ENCODE measurements at places on chromosomes 2 and 18.

DNA sequence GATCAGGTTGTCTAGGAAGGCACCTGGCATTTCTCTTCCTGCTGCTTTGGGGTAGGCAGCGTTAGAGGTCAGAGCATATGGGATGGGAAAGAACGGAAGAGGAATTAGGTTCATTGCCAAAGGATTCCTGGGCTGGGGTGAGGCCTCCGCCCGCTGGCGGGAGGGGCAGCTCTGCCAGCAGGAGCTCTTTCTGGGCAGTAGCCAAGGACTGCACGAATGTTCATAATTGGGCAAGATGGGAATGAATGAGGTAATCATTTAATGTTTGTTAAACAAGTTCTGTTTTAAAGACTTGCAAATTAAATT, 253.9 kb downstream of the AGAP1 start:
- DNase-seq: no peak

GRCh38 chr2:238159661-238160205, 963 bp downstream of the ERFE start:
- no peak for DNase-seq

- DNase-seq: no peak
These were observed 899.5 kb upstream of the GYPC start for GRCh38 chr2:125756431-125756830.

GRCh38 chr18:13513481-13513880, 212.9 kb downstream of the FAM210A start:
- no peak for DNase-seq

DNA sequence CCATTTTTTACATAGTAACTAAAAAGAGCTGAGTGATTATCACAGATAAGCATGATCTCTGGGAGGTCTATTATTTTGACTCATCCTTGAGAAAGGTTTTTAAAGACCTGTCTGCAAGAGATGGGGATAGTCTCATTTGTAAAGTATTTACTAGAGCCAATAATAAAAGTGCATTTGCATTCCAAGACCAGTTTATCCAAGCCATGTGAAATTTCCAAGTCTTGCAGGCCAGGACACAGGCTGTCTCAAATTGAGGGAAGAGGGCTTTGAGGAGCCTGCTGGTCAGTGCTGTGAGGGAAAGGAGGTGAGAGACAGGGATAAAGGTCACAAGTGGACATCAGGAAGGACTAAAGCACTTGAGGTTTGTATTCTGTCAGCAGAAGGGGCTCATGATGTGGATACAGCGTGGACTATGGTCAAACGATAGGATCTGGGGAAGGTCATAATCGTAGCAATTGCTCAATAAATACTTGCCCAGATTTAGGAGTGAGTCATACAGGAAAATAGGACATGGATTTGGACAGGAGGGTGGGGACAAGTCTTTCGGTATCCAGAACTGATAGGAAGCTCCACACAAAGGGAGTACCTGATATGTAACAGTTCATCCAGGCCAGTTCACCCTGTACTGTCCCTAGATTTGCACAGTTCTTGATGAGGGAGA, 6.6 kb upstream of the CDH2 start:
- DNase-seq: peak; percentile 60

- no peak for DNase-seq
These were observed 106.5 kb upstream of the ATP8B1 start for GRCh38 chr18:57909620-57910019.

DNA sequence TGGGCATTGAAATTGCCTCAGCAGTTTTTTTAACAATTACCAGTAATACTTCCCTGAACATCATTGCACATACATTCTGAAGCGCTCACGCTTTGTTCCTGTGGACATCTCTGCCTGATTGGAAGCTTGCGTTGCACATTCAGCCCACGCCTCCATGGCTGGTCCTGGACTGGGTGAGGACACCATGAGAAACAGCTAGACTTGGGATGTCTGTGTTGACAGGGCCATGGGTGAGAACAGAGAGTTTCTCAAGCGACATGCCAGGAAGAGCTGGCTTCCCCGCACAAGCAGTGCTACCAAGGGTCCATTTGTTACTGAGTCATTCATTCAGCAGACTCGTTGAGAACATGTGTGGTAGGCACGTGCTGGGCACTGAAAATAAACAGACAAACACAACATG, 166.3 kb downstream of the GBX2 start:
- DNase-seq: no peak

DNA sequence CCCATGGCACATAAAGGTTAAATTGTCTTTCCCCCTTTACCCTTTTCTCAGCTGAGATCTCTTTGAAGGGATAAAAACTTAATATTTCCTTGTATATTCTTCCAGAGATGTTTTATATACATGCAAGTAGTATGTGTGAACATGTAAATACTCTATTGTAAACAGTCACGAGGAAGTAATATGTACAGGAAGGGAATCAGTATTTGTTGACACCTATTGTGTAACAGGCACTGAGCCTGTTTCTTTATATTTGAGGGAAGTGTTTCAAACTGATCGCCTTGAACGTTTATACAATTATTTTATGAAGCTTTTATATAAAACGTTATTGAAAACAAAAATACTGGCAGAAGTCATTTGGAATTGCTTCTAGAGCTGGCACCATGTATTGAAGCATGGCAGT, 13.2 kb downstream of the RALBP1 start:
- DNase-seq: no peak

- DNase-seq: no peak
These were observed 973.7 kb upstream of the POU3F3 start for GRCh38 chr2:103880081-103880834.

DNA sequence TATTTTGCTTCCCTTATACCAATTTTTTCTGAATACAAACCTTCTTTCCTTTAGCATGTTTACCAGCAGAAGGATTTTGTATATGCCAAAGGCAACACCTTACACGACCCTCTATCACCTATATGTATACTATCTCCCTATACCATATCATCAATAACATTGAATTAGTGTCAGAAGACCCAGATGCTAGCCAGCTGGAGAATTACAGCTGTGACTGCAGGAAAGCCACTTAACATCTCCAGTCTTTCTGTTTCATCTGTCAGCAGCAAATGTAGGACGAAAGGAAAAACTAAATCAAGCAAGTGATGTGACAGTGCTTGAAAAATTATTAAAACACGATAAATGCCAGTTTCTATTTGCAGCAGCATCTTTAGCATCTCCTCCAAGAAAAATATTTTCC, 193.7 kb downstream of the STK39 start:
- DNase-seq: no peak

GRCh38 chr18:22173928-22174301, 4.5 kb downstream of the GATA6 start:
- no peak for DNase-seq

- peak; percentile 67 for DNase-seq
These were observed 15.5 kb upstream of the SIX2 start for GRCh38 chr2:45024600-45025291.

GRCh38 chr2:114550895-114551793, 108.7 kb downstream of the DPP10 start:
- peak; percentile 67 for DNase-seq

DNA sequence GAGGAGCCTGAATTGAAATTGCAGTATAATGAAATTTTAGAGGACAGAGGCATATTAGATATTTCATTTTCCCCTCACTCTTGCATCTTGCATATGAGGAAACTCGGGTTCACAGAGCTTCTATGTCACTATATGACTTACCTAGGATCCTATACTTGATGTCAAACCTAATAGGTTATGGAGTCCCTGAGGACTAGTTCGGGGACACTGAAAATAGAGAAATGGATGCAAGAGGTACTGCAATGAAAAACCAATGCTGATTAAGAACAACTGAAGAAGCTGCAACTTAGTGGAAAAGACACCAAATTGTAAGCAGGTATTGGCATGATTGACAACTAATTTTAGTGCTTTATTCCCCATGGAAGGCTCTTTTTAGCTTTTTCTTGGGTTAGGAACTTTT, 210.1 kb downstream of the IKZF2 start:
- DNase-seq: no peak

DNA sequence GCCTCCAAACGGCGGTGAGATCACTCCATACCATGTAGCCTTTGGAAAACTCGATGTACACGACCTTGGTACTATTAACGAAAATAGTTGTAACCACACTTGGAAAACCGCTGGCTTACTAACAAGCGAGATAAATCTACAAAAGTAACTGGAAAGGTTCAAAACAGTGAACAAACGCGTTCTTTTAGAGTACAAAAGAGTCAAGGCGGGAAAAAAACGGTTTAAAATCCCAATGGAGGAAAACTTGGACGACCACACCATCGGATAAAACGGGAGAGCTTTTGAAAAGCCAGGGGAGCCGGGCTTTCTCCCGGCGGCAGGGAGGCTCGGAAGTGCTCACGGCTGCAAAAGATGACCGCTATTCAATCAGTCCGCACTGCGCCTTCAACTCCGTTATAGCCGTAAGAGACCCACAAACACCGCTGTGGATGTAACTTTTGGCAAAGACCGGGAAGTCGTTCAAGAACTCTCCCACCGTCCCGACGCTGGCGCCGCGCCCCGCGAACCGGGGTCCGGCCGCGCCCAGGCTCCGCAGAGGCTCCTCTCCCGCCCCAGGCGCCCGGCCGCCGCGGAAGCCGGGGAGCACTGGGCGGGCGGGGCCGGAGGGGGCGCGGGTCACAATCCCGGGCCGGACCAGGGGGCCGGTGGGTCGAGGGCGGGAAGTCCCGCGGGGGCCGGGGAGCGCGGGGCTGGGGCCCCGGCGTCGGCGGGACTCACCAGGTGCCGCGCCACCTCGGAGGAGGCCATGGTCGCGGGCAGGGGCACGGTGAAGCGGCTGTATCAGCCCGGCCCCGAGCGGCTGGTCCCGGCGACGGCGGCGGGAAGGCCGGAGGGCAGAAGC, 465 bp downstream of the SEPTIN10 start:
- peak; percentile 45 for DNase-seq

- DNase-seq: no peak
These were observed 45.0 kb upstream of the EML4 start for GRCh38 chr2:42124011-42124785.

- no peak for DNase-seq
These were observed 86.7 kb upstream of the NARS1 start for GRCh38 chr18:57708288-57708687.

DNA sequence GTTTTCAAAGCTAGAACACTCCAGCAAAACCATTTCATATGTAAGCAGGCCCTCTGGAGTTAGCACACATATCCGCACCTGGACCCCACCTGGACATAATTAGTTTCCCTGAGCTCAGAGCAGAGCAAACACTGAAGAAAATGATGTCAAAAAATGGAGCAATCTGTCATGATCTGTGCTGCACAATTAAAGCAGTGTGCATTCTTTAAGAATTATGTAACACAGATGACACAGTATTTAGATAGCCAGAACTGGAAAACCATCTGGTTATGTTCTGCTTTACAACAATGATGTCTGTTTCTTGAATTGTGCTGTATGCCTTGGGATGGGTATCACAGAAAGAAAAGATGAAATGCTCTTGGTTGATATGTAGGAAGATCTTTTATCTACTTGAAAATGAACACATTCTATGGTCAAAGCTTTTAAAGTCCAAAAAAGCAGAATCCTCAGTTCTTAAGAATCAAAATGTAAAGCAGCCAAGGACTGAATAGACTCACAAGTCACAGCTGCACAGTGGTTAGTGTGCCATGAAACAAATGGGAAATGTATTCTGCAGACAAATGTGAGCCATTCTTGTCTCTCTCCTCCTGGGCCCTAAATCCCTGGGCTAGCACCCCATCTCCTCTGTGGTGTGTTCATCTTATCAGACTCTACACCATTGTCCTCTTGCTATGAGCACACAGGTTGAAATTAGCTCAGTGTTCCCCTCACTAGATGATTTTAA, 36.8 kb downstream of the HRH4 start:
- DNase-seq: peak; percentile 41

GRCh38 chr2:32484937-32485336, 128.1 kb downstream of the BIRC6 start:
- peak; percentile 51 for DNase-seq

GRCh38 chr2:96320728-96321622, 4.1 kb upstream of the ITPRIPL1 start:
- no peak for DNase-seq

DNA sequence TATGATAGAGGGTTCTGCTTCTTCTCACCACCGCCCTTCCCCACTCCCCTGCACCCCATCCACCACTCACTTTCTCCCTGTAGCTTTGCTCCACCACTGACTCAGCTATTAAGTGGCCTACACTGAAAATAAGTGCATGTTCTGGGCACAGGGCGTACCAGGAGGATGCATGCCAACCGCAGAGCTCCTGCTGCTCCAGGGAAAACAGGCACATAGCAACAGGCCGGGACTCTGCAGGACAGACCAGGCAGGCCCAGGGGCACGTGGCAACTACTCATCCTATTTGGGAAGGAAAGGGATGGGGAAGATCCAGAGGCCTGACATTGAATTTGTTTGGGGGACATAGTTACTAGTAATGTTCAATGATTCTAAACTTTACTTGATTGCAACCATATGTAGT, 28.4 kb downstream of the ARL4C start:
- DNase-seq: no peak

DNA sequence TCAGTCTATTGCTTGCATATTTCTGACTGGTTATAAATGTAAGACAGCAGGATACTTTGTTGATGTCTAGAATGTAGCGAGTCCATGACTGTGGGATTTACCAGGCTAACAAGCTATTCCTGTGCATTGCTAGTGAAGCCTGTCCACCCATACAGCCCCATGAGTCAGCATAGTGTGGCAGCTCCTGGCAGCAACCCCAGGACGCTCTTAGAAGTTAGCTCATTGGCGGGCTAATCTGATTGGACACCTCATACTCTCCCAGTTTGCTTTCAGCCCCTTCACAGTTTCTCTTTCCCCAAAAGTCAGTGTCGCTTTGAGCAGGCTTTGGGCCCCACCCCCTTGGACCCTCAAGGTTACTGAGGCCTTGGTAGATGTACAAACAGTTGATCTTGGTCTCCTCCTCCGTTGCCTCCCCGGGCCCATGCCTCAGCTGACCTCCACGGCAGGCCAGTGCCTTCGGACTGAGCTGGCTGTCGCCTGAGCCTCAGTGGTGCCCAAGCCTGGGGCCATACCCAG, 48.0 kb downstream of the COA5 start:
- peak; percentile 42 for DNase-seq

GRCh38 chr2:42923580-42924417, 131.4 kb upstream of the HAAO start:
- peak; percentile 75 for DNase-seq

- no peak for DNase-seq
These were observed 94.4 kb downstream of the STPG4 start for GRCh38 chr2:47060652-47061170.

Data from kidney glomerular epithelial cell (primary cell).